ENCODE measurements at places on chromosomes 1 and 21.

DNA sequence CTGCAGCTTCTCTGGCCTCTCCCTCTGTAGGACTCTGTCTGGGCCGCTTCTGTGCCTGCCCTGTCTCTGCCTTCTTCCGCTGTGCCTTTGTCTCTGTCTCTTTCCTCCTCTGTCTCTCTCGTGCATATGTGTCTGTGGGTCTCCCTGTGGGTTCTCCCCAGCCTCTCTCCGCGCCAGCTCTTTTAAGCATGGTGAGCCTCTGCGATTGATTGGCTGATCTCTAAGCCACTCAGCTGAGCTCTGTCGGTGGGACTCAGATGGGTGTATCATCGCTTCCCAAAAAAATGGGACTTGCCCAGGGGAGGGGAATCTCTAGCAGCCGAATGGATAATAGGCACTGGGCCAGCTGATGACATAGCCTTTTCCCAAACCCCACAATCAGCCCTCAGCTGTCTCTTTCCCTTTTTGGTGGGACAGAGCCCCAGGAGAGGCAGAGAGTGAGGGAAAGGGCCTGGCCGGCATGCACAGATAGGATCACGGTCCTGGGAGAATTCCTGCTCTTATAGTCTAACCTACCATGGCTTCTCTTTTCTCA is at the start of gene ADAMTS4:
TSS of gene ADAMTS4 (minus strand) at position 158 of the 535 bp plus-strand sequence. CDS start 427 bp downstream, outside the sequence.
- DNase-seq = no peak

GRCh38 chr1:169307176-169307575 is 60.4 kb downstream of the NME7 start:
- no peak for DNase-seq

DNA sequence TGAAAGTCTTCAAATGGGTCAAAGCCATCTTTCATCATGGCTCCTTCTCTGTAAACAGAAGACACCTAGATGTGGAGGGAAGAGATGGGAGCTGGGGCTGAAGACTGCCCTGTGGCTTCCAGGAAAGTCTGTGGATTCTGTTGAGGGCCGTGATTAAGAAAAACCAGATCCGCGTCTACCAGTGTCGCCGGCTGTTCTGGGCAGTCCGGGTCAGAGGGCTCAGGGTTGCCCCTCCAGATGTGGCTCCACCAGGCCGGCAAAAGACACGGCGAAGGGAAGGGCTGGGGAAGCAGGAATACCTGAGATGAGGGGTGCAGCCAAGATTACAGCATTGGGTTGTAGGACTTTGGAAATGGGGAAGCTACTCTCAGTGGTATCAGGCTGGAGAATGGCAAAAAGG is 162.6 kb downstream of the RHOU start:
- no peak for DNase-seq

- no peak for DNase-seq
These were observed 32.5 kb downstream of the LMX1A start for GRCh38 chr1:165324050-165324449.

DNA sequence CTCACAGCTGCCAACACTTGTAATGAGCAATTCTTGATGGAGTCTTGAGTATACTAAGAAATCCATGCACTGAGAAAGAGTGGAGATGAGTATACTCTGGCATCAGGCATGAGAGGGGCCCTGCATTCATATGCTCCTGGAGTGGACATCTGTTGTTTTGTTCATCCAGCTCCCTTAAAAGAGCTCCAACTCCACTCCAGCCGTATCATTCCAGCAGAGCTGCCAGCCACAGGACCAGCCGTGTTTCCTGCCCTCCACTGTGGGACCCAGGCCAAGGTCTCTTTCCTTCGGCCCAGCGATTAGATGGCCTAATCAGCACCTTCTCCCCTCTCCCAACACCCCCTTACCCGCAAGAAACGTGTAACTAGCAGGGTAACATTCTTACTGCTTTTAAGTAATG is 144.5 kb downstream of the OMA1 start:
- DNase-seq = no peak

- DNase-seq = no peak
These were observed 24.4 kb downstream of the DLGAP3 start for GRCh38 chr1:34905098-34905459.

GRCh38 chr1:56063461-56063860 is 515.9 kb downstream of the PLPP3 start:
- DNase-seq = no peak

DNA sequence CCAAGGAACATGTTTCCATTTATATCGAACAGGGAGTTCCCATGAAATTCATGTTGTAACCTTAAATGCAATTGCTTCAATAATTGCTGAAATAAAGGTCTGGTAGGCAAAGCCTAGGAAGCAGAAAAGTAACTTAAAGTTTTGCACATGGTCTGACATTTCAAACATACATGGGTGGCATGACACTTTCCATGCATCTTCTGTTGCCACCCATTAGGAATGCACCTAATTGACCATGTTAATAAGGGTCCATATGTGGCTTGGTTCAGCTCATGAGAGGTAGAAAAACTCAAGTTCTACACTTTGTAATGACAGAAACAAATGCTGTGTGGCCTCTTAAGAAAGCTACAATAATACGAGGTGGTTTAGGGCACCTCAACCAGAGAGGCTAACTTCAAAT is 72.0 kb upstream of the GORAB start:
- no peak for DNase-seq

GRCh38 chr1:153444078-153444477 is 16.4 kb downstream of the S100A7 start:
- no peak for DNase-seq

- no peak for DNase-seq
These were observed 124.0 kb upstream of the C8B start for GRCh38 chr1:57089855-57090254.

DNA sequence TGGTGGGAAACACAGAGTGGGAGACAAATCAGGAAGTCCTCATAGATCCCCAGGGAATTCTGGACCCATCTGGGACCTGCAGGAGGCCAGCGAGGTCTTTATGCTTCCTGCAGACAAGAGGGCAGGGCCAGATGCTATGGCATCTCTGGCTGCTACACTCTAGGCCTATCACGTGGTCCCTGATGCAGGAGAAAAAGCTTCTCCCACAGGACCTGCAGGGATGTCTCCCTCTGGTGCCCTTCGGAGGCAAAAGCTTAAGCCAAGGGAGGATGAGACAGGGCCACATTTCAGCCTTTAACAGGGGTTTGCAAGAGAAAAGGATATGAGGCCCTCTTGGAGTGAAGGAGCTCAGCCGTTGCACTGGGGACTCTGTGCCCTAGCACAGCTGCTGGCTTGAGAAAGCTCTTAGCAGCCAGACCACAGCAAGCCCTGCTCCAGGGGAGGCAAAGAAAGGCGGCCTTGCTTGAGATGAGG is 243.0 kb downstream of the C1orf94 start:
- no peak for DNase-seq

- DNase-seq = no peak
These were observed 218.0 kb downstream of the ZP4 start for GRCh38 chr1:237672748-237673147.

DNA sequence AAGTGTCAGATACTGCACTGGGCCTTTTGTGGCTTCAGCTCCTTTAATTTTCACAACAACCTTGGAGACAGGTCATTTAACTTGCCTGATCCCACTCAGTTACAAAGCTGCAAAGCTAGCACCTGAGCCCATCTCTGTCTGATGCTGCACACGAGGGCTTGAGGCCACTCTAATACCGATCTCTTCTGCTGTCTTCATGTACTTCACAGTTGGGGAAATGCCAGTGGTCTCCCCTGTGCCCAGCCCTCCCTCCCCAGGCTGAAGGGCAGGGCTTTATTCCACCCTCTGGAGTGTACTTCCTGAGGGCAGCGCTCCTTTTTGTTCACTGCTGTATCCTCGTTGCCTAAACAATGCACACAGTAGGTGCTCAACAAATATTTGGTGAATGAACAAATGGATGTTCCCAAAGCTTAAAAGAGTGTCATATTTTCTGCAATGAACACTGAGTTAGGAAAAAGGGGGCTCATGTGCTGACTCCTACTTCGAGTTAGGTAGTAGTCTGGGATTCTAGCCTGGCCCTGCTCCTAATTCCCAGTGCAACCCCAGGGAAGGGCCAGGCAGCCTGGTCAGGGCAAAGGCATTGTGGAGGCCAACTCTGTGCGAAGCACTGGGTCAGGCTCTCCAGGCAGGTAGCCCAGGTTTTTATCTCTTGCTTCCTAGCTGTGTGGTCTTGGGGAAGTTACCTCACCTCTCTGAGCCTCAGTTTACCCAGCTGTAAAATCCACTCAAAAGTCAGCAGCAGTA is 1.1 kb downstream of the TMCO4 start:
- DNase-seq = no peak

DNA sequence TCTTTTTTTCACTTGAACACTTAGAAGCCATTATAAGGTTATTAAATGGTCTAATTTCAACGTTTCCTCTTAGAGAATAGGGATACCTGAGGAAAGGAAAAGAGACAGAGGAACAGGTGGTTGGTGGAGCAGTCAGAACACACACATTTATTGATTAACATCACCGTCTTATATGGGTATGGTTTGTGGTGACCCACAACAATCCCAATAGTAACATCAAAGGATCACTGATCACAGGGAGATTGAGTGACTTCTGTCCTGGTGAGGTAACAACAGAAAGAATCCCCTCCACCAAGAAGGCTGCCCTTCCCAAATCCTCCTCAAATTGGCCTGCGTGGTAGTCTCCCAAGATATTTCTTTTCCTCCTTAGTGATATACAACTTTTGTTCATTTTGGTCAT is 474.0 kb downstream of the PLPP3 start:
- no peak for DNase-seq

- DNase-seq = no peak
These were observed 48.6 kb upstream of the ASPM start for GRCh38 chr1:197195100-197195499.

DNA sequence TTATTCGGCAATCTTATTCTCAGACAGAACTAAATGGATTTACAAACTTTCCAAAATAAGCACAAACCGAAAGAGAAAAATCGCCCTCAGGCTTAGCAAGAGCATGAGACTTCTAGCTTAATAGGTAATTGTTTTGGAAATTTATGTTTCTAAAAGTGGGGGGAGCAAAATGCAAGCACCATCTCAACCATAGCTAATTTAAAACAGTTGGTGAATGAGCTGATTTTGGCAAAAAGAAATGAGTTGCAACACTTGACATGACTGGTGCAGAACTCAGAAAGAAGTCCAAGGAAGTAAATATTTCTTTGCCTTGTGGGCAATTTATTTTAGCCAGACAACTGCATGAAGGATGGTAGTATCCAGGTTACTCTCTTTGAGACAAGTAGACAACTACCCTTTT is 71.5 kb upstream of the PTGFR start:
- no peak for DNase-seq
